ENCODE measurements at places on chromosomes 4 and X.

- DNase-seq = no peak
Observed at GRCh38 chr4:77930876-77931275, 68.2 kb downstream of the MRPL1 start.

GRCh38 chrX:76183289-76184049, 10.6 kb downstream of the PBDC1 start:
- DNase-seq = no peak

DNA sequence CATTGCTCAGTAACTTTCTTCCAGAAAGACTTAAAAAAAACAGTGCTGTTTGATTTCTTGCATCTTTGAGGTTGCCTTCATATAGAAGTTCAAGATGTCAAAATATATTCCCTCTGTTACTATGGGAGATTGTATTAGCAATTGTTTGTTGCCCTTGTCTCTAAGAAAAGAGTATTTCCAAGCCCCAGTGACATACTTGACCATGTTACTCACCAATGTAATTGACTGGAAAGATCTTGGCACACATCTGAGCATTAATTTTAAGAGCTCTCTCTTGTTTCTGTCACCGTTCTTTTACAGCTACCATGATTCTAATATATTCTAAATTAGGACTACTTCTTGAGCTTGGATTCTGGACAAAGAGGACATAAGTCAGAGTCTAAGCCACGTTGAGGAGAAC, 902.7 kb upstream of the EPHA5 start:
- DNase-seq = no peak

- no peak for DNase-seq
Observed at GRCh38 chr4:175560604-175561003, 251.5 kb downstream of the GPM6A start.

DNA sequence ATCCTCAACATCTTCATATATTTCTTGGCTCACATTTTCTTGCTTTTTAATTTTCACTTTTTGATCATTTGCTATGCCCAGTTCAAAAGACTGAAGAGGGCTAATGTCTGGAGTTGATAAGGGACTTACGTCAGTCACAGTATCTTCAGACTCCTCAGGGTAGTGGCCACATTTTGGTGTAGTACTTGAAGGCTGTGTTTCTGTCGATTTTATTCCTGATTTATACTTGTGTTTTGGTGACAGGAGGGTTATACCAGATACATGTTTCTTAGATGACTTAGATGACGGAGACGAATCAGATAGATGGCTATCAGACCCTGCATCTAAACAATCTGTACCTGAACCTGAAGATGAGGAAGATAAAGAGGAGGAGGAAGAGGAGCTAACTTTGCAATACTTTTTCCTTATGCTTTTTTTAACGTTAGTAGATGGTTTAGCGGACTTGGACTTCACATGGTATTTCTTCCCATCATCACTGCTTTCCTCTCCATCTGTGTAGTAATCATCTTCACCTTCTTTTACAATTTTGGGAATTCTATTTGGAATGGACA, 13.4 kb downstream of the CFAP97 start:
- DNase-seq = no peak

DNA sequence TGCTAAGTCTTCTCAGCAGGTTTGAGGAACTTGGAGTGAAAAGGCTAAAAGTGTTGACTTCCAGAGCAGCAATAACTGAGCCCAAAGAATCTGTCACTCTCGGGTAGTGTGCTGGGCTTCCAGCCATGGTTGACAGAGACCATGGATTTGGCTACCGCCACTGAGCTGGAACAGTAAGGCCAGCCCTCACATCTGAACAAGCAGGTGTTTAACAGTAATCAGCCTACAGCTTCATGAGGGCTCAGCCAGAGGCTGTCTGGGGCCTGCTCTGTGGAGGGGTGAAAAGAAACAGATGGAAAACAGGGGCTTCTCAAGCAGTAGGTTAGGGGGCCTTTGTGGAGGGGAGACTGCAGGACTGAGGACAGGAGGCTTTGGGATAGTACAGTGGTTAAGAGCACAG, 14.9 kb downstream of the RASL11B start:
- DNase-seq = no peak

- no peak for DNase-seq
Observed at GRCh38 chr4:139576219-139576618, 20.2 kb upstream of the SETD7 start.

GRCh38 chr4:98383431-98384106, 122.4 kb downstream of the RAP1GDS1 start:
- DNase-seq = no peak

DNA sequence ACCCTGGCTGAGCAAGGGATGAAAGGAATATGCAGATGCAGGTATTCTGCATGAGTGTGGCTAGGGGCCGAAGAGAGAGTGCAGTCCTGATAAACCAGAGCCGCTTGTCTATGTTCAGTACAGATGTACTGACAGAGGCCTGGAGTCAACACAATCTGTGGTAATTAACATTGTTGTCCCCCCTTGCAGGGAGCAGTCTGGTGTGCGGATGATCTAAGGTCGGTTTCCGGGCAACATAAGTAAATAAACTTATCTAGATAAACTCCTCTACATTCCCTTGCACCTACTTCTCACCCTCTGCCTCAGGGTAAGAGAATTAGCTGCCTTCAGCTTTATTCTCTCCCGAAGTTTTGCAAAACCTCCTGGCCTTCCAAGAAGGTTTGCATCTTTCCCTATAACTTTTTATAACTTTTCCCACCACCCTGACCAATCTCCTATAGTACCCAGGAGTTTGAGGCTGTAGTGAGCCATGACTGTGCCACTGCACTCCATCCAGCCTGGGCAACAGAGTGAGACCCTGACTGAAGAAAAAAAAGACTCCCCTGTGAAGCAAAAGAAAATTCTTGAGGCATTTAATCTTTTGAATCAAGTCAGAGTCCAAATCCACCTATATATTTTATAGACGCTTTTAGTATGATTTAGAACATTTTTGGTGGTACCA, 26.6 kb downstream of the SNX25 start:
- no peak for DNase-seq

- DNase-seq = no peak
Observed at GRCh38 chrX:44568196-44568595, 25.5 kb upstream of the FUNDC1 start.

DNA sequence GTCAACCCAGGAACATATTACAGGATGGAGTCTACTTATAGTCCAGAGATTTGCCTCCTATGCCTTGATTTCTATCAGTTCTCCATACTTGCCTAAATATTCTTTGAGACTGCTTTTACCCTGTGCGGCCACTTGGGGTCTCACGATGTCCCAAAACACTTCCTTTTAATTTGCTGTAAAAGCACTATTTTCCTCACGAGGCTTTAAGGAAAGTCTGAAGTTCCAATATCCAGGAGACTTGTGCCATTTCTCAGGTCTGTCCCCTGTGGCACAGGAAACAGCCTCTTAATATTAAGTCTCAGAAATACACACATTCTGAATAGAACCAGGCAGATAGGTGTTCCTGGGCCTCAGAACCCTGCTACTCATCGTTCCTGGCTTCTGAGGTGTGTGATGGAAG, 142.9 kb downstream of the TMEM164 start:
- no peak for DNase-seq

- DNase-seq = no peak
Observed at GRCh38 chrX:40273356-40274050, 175.7 kb upstream of the BCOR start.

DNA sequence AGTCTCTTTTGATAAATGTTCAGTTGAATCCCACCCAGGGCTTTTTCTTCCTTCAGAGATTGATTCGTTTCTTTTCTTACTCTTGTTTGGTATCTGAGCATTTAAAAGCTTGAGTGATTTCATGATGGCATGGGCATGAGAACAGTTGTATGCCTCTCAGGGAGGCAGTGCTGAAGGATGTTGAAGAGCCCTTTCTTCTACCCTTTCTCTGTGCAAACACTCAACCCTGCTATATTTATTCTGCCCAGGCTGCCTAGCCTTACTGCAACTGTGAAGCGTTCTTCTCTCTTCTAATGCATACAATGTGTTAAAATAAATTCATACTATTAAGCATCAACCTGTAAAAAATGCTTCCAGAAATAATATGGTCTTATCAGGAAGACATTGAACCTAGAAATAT, 367.6 kb upstream of the LCORL start:
- no peak for DNase-seq

GRCh38 chrX:151536571-151536970, 26.9 kb upstream of the PASD1 start:
- no peak for DNase-seq

GRCh38 chr4:173505924-173506518, 24.0 kb downstream of the HAND2 start:
- DNase-seq = no peak

- DNase-seq = no peak
Observed at GRCh38 chrX:68997911-68998310, 167.3 kb downstream of the PJA1 start.

DNA sequence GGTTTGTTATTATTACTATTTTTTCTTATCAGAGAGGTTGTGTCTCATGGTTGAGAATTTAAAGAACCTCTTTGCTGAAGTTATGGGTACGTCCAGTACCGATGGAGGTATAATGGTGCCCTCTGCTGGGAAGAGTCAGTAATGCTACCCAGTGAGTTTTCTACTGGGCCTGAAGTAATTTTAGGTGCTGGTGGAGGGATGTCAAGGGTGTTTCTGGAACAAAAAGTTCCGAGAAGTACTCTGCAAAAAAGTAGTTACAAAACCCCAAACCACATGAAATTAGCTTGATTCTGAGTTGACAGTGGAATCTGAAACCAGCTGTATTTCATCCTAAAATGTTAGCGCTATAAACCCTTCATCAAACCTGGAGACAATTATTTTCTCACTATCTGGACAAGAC, 102.5 kb upstream of the MID1 start:
- DNase-seq = no peak

GRCh38 chrX:15781961-15782699, 8.2 kb upstream of the ZRSR2 start:
- no peak for DNase-seq

DNA sequence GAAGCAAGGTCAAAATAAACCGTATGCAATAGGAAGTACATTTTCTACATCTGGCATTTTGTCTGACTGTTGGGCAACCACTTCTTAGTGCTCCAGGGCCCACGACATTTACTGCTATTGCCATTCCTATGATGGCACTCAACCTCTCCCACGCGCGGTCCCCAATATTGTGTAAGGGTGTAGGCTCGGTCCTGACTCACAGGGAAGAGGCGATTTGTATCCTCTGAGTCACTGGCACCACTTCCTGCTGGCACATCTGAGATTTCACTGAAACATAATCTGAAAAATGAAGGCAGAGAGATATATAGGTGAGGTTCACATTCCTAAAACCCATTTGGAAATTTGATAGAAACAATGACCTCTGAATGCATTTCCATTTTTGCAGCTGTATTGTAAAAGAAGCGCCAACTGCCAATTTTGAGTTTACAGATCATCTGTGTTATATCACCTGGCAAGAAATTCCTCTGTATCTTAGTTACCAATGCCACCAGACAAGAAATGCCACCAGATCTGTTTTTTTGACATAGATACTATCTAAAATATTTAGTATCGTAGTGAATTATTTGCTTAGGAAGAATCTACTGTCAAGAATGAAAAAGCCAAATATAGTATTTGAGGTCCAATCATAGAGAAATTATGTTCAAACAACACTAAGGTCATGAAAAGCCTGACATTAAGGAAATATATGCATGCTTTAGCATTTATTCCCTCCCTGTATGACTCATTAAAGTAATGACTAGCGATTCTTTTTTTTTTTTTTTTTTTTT, 9.8 kb downstream of the EREG start:
- DNase-seq = no peak

- DNase-seq = no peak
Observed at GRCh38 chr4:45518832-45519231, 605.0 kb downstream of the GABRG1 start.

DNA sequence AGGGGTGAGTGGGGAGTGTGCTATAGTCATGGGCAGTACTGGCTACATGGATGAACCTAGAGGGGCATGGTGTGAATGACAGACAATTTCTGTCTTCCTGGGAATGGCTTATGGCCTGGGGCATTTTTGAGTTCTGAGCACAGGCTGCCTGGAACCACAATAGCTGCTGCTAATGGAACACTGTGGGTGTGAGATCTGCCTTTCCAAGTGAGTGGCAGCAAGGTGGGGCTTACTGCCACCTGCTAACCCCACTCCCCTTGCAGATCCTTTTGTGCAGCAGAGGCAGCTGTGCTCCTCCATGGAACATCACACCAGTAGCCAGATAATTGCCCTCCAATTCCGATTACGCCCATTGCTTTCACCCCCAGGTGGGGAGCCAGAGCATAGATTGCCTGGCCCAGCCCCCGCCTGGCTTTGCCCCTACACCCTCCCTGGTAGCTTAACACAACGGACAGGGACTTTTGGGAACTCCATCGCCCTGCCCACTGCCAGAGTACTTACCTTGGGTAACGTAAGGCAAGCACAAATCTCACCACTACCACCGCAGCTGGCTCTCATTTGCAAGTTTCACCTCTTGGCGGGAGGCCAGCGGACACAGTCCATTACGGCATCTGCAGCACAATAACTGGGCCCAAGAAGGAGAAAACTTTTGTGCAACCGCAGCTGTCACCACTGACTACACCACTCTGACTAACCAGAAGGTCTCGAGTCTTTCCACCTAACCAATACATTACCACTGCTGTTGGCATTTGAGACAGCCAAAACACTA, 421.2 kb upstream of the NWD2 start:
- DNase-seq = no peak

- DNase-seq = no peak
Observed at GRCh38 chrX:1593286-1594271, 2.2 kb downstream of the AKAP17A start.

DNA sequence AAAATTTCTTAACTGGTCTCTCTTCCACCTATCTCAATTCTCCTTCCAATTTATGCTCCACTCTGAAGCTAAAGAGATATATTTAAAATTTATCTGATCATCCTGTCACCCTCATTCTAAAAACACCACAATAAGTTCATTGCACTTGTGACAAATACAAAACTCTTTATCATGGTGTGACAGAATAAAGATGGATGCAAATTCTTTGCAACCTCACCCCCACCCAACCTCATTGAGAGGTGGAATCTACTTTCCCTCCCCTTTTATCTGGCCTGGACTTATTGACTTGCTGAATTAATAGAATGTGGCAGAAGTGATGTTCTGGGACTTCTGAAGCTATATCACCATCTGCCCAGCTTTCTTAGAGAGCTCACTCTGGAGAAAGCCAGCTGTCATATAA, 46.5 kb downstream of the IDS start:
- DNase-seq = no peak

DNA sequence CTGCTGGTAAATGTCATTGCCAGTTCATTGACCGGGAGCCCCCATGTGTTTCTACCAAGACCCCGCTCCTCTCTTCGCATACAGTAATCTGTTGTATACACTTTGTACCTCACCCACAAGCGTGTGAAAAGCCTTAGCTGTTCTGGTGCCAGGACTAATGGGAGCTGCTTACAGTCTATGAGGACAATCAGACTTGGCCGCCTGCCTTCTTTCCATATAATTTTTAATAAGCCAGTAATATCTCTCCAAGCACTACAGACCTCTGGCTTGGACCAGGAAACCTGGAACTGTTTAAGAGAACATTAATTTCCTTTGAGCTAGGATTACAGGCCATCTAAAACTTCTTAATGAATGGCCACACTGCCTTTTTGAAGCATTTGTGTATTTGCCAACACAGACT, 149.7 kb upstream of the MSX1 start:
- DNase-seq = no peak
